Chondrocyte (in vitro differentiated cells): ENCODE measurements at places on chromosomes 3 and 15. TPM values are rescaled to one million over a fixed set of nuclear protein-coding genes. Genes with fewer than 3 reads are reported as not detected.

Gene KIF15
- 2.2 to 2.7 TPM (median 2.5 TPM) in 3 replicates for total RNA-seq

Gene SLC12A8
- total RNA-seq = 6.1 to 7.7 TPM (median 7.4 TPM) in 3 replicates

Gene CLDN16
- total RNA-seq = 0.20 TPM in 1 of 3 replicates, not detected in the others

Gene LRRN1
- 2.2 to 3.2 TPM (median 2.8 TPM) in 3 replicates for total RNA-seq

Gene TSPAN3
- 242 to 333 TPM (median 250 TPM) in 3 replicates for total RNA-seq

Gene TLR9
- total RNA-seq = 0.12 TPM in 1 of 3 replicates, not detected in the others

Gene GABRB3
- total RNA-seq = 1.6 to 8.2 TPM (median 2.3 TPM) in 3 replicates

Gene ROBO1
- 43.7 to 67.2 TPM (median 47.1 TPM) in 3 replicates for total RNA-seq

Gene SCAANT1
- not detected in 3 replicates for total RNA-seq

Gene FBXW12
- total RNA-seq = not detected in 3 replicates

Gene OSBPL10
- total RNA-seq = 44.1 to 56.6 TPM (median 45.4 TPM) in 3 replicates

Gene SERPINI2
- total RNA-seq = not detected in 3 replicates

Gene EIF2A
- total RNA-seq = 48.4 to 73.0 TPM (median 52.4 TPM) in 3 replicates

Gene SHC4
- total RNA-seq = 35.3 to 61.8 TPM (median 35.6 TPM) in 3 replicates

Gene GOLGA8S
- total RNA-seq = 0.32 to 0.94 TPM (median 0.46 TPM) in 3 replicates

Gene GUCA1C
- total RNA-seq = not detected in 3 replicates

Gene CHRD
- total RNA-seq = 1.4 to 4.7 TPM (median 1.5 TPM) in 3 replicates

- DNase-seq = no peak
These were observed 134.9 kb downstream of the EPHB1 start for GRCh38 chr3:134929976-134930375.

- no peak for DNase-seq
These were observed 39.7 kb downstream of the CCNL1 start for GRCh38 chr3:157120071-157120892.

- DNase-seq = no peak
These were observed 18.8 kb downstream of the EPHB3 start for GRCh38 chr3:184580376-184580775.

- DNase-seq = no peak
These were observed 26.5 kb upstream of the XXYLT1 start for GRCh38 chr3:195297446-195297845.

GRCh38 chr3:122986693-122987179 lies 40.8 kb downstream of the SEMA5B start:
- no peak for DNase-seq

DNA sequence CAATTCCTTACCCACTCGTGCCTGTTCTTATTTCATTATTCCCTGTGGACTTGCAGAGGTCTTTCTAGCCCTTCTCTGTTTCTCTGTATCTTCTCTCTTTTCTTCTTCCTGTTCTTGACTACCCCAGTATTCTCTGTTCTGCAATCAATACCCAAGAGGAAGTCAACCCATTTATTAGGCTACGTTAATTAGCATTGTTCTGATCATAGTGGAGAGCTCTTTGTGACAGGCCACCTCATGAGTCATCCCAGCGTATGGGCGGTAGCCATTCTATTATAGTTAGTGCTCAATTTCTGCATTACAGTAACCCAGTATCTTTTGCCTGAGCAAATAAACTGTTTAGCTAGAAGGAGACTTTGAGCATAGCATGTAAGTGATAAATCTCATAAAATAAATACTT lies 259.5 kb upstream of the GRM7 start:
- DNase-seq = no peak

DNA sequence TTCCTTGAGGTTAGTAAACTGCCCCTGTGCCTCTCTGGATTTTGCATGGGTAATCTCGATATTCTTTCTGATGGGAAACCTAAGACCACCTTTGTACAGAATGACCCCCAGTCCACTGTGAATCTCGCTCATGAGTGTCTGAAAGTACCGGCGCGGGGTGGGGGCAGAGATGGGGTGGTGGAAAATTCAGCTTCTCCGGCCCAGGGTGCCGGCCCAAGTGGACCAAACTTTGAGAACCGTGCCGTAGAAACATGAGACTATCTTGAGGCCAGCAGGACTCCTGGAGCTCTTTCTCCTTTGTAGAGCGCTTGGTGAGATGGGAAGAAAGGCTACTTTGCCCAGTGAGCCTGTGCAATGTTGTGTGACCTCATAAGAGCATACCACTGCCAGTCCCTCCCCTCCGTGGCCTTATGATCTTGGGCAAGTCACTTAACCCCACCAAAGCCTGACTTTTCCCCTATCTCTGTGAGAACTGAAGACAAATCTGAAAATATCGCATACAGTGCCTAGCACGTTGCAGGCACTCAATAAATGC lies 40.4 kb upstream of the VEPH1 start:
- no peak for DNase-seq

- no peak for DNase-seq
These were observed 71.2 kb upstream of the DCBLD2 start for GRCh38 chr3:98972720-98973119.

GRCh38 chr3:57864853-57865252 lies 108.7 kb downstream of the SLMAP start:
- DNase-seq = no peak

- DNase-seq = no peak
These were observed at the start of gene ITPKA for GRCh38 chr15:41493205-41493901. Gene ITPKA (plus strand): TSS chr15:41493874. CDS start chr15:41493928, 54 bp downstream.

GRCh38 chr3:20321391-20322047 lies 135.5 kb upstream of the SGO1 start:
- DNase-seq = no peak

DNA sequence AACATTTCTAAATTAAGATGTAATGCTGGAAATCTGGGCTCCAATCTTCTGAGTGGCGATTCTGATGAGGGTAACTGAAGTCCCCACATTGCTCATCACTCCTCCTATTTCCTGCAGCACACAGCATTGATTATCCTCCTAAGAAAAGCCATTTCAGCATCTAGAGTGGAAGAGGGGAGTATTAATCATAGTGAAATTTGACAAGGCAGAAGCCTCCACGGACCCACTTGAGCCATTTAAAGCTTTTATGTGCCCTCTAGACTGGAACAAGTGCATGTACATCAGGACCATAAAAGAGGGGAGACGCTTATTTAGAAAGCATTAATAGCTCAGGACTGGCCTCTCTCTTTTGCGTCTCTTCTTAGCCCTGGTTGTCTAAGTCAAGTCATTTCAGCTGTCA lies 25.8 kb downstream of the AQP9 start:
- DNase-seq = no peak

DNA sequence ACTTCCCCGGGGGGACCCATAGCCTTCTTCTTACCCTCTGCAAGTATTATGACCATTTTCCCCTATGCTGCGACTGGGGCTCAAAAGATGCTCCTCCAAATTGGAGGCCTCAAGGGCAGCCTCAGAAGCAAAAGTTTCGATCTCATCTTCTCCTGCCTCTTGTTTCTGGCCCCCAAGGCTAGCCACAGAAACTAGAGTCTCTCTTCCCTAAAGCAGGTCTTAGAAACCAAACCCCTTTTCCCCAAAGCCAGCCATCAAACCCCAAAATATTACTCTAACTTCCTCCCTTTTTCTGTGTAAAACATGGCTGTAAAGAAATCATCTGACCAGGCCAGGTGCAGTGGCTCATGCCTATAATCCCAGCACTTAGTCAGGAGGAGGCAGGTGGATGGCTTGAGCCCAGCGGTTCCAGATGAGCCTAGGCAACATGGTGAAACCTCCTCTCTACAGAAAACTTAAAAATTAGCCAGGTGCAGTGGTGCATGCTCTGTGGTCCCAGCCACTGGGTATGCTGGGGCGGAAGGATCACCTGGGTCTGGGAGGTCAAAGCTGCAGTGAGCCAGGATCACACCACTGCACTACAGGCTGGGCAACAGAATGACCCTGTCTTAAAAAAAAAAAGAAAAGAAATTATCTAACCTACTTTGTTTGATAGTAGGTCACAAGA lies 36.7 kb upstream of the MFGE8 start:
- DNase-seq = no peak

GRCh38 chr3:128950223-128950938 lies 43.5 kb downstream of the CFAP92 start:
- peak; percentile 40 for DNase-seq

- DNase-seq = no peak
These were observed 40.4 kb downstream of the WHAMM start for GRCh38 chr15:82849556-82850512.

GRCh38 chr3:155607761-155608160 lies 137.1 kb downstream of the PLCH1 start:
- DNase-seq = no peak

DNA sequence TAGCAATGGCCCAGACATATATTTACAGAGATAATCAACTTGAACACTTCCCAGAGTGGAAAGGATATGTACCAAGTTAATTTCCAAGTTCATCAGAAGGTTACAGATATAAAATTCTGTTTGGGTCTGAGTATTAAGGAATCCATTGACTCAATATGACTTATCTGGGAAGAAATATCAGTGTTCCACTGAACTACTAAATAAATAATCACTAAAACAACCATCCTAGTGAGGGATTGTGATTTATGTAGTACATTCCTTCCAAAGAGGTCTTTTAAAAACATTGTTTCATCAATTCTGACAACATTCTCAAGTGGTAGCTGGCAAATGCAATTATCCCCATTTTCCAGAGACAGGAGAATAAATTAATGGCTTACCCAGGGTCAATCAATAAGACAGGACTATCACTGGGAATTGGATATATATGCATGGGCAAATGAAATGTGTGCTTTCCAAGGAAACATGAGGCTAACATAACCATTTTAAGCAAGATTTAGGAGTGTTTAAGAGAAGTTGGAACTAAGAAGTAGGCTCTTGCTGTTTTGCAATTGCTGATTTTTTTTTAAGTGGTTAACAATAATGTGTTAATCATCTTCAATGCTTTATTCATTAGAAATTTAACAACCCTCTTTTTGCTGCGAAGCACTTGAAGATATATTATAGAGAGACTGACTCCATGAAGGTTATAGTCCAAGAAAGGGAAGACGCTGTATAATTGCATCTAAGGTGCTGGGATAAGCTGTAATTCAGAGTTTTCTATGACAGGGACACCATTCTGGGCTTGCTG lies 37.9 kb downstream of the SLC9A9 start:
- no peak for DNase-seq

- DNase-seq = no peak
These were observed 657.2 kb downstream of the MAGI1 start for GRCh38 chr3:65381496-65382010.

DNA sequence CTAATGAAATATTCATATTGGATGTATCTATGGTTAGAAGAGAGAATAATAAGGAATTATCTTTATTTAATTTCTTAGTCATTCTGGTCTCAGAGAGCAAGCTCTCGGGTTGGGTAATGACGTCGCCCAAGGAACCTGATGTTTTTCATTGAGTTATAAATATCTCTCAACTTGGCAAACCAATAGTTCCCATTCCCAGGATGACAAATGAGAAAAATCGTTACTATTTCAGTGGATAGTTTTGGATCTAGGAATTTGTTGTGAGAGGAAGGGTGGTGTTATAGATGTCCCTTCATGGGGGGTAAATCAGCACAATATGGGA lies 162.9 kb upstream of the NR2E3 start:
- no peak for DNase-seq

- peak; percentile 64 for DNase-seq
These were observed 26.0 kb downstream of the RPN1 start for GRCh38 chr3:128624526-128625138.

GRCh38 chr3:47404431-47404876 lies 23.6 kb downstream of the PTPN23 start:
- DNase-seq = no peak

DNA sequence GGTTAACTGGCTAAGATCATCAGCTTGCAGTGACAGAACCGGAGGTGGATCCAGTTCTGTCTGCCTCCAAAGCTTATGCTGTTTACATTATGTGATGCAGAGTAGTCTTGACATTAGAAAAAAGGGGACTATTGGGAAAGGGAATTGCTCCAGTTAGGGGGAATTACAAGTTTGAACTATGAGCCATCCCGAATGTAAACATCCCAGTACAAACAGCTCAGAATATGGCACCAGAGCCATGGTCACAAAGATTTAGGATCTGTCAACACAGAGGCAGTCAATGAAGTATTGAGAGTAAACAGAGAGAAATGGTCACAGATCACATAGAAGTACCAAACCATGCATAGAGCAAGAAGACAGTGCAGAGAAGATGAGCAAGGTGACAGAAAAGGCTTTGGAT lies 39.8 kb upstream of the CRTC3 start:
- no peak for DNase-seq

DNA sequence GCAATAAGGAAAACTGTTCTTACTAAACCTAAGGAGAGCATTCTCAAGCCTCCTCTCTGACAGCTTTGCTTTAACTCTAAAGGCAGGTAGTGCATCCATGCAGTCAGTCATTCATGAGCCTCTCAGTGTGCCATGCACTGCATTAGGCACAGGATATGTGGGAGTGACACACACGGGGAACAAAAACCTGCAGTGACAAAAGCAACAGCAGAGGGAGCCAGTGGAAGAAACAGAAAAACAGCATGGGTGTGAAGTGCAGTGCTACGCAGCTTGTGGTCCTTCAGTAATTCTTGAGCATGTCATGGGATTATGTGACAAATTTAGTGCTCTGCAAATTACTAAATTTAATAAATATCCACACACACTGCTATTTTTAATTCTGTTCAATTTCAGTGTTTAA lies 230.7 kb downstream of the BBX start:
- DNase-seq = no peak

GRCh38 chr3:101689286-101689685 lies 2.8 kb upstream of the RPL24 start:
- DNase-seq = no peak

DNA sequence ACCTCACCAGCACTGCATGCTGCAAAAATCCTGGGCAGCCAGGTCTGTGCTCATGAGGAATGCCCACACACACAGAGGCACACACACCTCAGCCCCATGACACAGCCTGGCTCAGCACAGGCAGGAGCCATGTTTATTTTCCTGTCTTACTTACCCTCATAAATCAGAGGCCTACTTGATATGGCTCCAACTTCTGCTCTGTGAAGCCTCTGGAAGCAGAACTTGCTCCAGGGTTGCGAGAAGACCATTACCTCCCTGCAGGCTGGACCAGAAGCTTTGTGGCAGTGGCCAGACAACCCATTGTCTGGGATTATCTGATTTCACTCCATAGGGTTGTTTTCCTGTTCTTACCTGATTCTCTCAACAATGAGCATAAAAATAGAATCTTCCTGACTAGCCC lies 43.8 kb upstream of the CMTM8 start:
- no peak for DNase-seq

DNA sequence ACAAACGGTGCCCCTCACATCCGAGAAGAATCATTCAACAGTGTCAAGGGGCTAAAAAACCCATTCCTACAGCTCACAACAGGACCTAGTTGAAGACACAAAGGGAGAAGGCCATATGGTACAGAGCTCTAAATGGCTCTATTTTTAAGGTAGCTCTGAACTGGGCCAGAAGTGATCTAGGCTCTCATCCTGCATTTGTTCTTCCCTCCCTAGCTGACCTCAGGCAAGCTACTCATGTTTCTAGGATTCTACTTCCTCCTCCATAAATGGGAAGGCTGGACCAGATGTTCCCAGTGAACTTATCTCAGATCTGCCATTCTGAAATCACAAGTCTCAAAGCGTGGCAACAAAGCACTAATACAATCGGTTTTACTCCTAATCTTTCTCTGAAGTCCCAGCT lies 62.3 kb downstream of the CPNE4 start:
- DNase-seq = no peak
